ENCODE measurements at places on chromosomes 13 and 19. TPM values are rescaled to one million over a fixed set of nuclear protein-coding genes. Genes with fewer than 3 reads are reported as not detected.

KLK10 gene
- total RNA-seq = not detected

RDH8 gene
- total RNA-seq = 0.39 TPM

RPS16 gene
- total RNA-seq = 64.3 TPM

ZSWIM9 gene
- 1.8 TPM for total RNA-seq

Data from subcutaneous preadipocyte (primary cell).